ENCODE measurements at places on chromosomes 13 and 19.

- no peak for DNase-seq
These were observed 3.7 kb downstream of the FUZ start for GRCh38 chr19:49809160-49809940.

- no peak for DNase-seq
These were observed 611.1 kb downstream of the TBC1D4 start for GRCh38 chr13:74870865-74871264.

GRCh38 chr13:66574606-66575005 is 655.5 kb downstream of the PCDH9 start:
- DNase-seq, result no peak

GRCh38 chr13:47146991-47147811 is 250.3 kb upstream of the HTR2A start:
- DNase-seq, result no peak

DNA sequence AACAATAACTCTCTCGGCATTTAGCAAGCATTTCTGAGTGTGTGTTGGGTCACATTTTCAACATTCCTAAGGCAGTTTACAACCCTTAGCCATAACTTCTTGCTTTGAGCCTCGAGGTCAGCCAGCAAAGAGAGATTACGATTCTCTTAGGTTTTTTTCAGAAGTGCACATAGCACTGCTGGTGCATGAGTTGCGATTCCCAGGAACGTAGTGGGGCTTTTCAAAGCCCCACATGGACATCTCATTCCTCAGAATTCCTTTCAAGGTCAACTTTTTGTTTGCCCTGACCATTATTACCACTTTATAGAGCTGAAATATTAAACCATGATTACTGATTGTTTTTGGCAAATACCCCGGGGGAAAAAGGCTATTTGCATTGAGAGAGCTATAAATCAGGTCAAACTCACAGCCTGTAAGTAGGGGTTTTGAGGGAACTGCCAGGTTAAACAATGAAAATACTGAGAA is 705.3 kb downstream of the GPC5 start:
- no peak for DNase-seq

DNA sequence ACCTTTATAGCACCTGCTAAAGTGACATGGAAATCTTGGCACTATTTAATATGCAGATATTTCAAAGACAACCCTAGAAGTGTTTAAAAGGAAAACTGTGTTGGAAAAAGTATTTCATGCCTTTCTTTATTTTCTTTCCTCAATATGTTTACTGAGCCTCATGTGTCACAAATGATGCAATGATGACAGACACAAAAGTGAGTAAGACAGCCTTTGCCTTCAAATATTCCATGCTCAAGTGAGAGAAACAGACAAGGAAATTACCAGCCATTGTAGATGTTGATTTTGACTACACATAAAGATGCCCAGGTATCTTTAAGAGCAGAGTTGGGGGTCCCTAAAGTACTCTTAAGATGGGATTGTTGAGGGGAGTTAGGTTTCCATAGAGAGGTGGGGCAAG is 48.0 kb upstream of the TPP2 start:
- DNase-seq, result no peak

DNA sequence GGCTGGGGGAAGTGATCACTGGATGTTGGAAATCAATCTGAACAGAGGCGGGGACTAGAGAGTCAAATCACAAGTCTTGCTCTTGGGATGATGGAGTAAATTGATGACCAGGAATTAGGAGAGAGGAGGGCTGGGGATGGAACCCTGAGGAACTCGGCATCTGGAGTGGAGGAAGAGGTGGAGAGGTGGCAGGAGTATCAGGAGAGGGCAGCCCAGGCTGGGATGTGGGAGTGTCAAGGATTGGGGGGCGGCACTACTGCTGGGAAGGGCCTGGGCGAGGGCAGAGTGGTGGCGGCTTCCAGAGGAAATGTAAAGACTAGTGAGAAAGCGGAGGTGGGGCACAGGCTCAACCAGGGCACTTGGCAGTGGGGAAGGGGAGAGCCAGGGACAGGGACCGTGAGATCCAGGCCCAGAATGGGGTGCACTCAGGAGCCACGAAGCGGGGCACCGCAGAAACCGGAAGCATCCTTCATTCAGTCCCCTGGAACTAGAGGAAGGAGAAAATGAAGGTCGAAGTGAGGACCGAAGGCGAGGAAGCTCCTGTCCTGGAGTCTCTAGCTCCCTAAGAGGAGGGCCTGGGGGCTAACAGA is 81.2 kb upstream of the GPR183 start:
- DNase-seq, result no peak

- no peak for DNase-seq
These were observed 871.7 kb downstream of the DACH1 start for GRCh38 chr13:70995338-70995737.

DNA sequence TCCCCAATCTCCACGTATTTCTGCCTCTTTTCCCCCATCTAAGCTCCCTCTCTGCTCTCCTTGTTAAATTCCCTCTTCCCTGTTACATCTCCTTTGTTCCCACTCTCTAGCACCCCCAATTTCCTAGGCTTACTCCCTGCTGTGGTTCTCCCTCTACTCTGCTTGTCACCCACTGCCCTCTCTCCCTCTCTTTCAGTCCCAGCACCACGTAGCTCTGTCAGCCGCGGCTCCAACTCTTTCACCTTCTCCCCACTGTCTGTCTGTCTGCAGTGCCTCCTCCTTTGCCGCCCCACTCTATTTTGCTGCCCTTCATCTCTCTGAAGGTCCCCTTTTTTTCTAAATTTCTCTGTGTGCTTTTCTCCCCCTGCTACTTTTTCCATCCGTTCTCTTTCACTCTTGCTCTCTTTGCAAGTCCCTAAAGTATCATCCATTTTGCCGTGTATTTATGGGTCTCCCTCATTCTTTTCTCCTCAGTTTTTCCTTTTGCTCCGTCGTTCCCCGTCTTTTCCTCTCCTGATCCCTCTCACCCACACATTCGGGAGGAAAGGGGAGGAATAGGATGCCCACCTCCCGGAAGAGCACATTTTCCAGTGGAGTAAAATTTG is 937 bp downstream of the ZNF841 start:
- no peak for DNase-seq

GRCh38 chr19:33426621-33427361 is 53.3 kb downstream of the CEBPG start:
- no peak for DNase-seq

DNA sequence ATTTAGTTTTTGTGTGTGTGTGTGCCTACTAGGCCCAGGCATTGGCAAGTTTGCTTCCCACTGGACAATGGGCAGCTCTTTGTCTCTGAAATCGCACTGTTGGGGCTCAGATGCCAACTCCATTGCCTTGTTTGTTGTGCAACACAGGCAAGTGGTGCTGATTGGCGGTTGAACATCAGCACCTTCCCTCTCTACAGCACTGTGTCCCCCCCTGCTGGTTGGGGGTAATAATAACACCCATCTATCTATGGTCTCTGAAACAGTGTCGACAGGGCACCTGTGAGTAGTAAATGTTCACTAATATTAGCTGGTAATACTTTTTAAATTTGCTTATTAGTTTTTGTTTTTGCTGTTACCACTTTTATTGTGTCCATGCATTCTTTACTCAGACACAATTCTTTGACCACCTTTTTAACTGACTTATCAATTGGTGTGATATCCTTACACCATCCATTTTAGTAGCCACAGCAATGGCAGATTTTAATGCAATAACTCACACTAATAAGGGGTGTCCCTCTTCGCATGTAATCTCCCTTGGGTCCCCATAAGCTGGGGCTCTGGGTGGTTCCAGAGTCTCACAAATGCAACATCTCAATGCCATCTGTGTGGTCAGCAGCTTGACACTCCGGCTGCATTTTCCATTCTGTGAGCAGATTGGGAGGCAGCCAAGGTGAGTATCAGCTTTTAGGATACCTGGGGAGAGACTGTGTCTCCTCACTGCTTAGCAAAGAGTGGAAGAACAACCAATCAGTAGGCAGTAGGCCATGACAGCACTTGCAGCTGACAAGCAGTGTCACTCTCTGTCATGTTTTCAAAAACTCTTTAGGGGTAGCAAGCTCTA is 47.7 kb upstream of the UQCRFS1 start:
- no peak for DNase-seq

DNA sequence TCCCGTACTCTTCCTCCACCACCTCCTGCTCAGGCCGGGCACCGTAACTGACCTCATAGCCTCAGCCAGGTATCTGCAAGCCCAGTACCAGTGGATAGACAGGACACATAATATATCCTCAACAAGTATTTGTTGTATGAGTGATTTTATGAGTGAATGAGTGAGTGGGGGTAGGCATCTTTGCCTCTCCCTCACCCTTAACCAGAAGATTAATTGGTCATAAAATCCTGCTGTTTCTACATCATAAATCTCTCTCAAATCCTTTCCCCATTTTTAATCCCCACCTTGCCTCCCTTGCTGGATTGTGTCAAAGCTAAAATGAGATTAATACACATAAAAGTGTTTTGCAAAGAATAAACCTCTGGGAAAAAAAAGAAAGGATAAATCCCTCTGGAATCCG is 44.4 kb upstream of the HMGB1 start:
- no peak for DNase-seq

DNA sequence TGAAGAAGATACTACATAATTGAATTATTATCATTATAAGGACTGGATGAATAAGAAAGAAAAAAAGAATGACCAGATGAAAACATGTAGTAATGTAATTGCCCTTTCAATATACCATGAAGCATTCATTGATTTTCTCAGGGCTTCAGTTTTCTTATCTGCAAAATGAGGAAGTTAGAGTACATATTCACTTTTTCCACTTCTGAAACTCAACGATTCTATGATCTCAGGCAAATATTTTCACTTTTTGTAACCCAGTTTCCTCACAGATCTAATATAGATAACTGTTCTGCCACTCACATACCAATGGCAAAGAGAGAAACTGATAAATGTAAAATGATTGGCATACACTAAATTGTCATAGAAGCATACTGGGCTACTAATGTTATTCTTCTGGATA is 856.6 kb upstream of the KLHL1 start:
- no peak for DNase-seq

- DNase-seq, result no peak
These were observed 95.9 kb downstream of the RFC3 start for GRCh38 chr13:33913829-33914228.

GRCh38 chr13:102018716-102019115 is 383.1 kb downstream of the FGF14 start:
- no peak for DNase-seq

All from cerebellar nuclear complex (tissue), 1 donor.